Ammon's horn (tissue), 1 donor: ENCODE measurements at places on chromosomes 16 and 17.

DNA sequence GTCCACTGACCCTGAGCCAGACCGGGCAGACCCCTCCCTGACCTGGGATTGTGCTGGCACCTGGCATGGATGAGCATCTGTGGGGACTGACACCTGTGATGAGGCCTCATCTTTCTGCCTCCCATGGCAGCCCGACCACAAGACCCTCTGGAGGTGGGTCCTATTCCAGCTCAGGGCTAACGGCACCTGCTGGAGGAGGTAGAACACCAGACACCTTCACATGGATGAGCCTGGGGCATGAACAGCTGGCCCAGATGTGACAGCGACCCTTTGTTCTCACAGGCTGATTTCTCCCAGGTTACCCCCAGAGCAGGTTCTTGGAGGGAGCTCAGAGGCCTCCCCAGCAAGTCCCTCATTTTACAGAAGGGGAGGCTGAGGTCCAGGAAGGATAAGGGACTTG is 46.4 kb upstream of the PIK3R6 start:
- no peak for DNase-seq

DNA sequence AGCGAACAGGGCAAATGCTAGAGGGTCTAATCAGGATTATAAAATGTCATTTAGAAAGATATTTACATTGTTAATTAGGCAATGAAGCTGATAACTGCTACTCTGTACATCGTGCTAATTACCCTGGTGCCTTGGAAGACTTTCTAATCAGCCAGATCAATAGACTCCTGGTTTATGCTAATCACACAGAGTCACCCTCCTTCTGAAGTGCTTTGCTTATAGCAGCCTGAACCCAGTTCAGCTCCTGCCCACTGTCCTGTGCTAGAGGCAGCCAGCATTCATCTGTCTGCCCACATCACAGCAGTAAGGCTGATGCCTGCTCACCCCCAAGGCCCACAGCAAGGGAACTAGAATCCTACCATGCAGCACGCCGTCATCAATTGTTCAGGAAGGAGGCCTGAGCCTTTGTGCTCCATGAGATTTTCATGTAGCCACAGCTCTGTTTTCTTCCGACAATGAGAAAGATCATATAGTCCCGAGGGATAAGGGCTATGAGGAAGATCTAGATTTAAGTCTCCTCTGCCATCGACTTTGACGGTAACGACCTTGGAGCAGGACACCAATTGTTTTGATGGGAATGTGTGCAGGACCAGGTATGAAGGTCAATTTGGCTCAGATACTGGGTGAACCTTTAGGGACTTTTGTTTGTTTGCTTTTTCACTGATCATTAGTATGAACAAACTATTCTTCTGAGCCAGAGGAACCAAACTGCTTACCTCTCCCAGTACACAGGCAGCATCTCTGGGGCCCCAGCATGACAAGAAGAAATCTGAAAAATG is 12.5 kb upstream of the LYRM9 start:
- no peak for DNase-seq

GRCh38 chr16:64356267-64356666 is 765.6 kb downstream of the CDH11 start:
- DNase-seq: no peak

DNA sequence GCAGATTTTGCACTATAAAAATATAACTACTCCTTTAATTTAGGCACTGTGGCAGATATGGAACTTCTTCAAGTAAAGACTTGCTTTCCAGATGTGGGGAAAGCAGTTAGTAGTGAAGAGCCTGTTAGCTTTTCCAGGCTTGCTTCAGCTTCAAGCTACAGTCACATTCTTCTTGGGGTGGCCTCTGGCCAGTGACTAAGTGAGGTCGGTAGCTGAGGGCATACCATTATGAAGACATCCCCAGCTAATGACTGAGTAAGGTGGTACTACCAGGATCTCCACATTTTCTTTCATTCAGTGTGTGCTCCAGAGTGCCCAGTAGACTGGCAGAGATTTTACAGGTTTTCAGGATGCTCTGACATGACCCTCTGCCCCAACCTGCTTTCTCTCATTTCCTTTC is 167.1 kb upstream of the KIF2B start:
- no peak for DNase-seq
